ENCODE measurements at places on chromosomes 6 and 20. TPM values are rescaled to one million over a fixed set of nuclear protein-coding genes. Genes with fewer than 3 reads are reported as not detected.
A peak's percentile ranks its signal among the peaks of the same experiment; 100 is the strongest.

Gene TGM2
- total RNA-seq, result 31.8 TPM

- DNase-seq, result peak; percentile 41
Measured at GRCh38 chr6:87029711-87030314, 65.1 kb downstream of the CGA start.

DNA sequence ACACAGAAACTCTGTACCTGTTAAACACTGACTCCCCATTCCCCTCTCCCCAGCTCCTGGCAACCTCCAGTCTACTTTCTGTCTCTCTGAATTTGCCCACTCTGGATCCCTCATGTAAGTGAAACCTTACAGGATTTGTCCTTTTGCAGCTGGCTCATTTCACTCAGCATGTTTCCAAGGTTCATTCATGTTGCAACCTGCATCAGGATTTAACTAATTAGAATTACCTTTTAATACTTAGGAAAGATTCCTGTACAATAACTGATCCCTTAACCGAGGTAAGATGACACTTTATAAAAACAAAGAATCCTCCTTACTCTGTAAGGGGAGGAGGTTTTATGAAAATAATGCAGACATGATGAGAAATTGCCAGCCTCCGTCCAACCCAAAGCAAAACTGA lies 113.1 kb upstream of the MTHFD1L start:
- peak; percentile 38 for DNase-seq

Gene SULF2
- 68.0 TPM for total RNA-seq

- DNase-seq, result no peak
Measured at GRCh38 chr6:132877003-132877402, 62.6 kb downstream of the RPS12 start.

DNA sequence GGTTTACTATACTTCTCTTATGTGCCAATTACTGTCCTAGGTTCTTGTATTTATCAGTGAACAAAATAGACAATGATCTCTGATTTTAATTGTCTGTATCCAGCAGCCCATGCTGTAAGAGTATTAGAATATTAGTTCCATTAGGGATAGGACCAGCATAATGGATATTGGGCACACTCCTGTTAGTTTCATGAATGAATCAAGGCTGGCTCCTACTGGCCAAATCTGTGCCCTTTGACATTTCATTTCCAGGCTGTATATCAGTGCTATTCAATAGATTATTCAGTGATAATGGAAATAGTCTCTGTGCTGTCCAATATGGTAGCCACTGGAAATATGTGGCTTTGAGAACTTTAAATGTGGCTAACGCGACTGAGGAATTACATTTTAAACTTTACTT lies 1007.9 kb upstream of the FLRT3 start:
- DNase-seq, result no peak

DNA sequence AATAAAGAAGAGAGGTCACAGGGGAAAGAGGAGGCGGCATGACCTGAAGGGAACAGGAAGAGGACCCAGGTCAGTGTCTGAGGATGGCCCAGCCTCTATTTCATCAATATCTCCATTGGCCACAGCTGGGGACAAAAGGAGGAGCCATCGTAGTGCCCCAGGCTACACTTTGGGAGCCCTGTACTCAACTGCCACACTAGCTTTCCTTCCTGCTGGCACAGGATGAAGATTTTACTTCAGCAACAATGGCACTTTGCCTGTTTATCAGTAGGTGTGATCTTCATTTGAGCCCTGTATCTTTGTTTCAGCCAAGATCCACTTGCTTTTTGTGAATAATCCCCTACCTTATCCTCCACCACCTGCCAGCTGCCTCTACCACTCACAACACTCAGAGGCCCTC lies 35.4 kb upstream of the RCAN2 start:
- DNase-seq, result no peak

GRCh38 chr6:94953867-94954631 lies 623.3 kb upstream of the MANEA start:
- no peak for DNase-seq

Gene DBNDD2
- 23.4 TPM for total RNA-seq

Gene ADGB
- 0.10 TPM for total RNA-seq

DNA sequence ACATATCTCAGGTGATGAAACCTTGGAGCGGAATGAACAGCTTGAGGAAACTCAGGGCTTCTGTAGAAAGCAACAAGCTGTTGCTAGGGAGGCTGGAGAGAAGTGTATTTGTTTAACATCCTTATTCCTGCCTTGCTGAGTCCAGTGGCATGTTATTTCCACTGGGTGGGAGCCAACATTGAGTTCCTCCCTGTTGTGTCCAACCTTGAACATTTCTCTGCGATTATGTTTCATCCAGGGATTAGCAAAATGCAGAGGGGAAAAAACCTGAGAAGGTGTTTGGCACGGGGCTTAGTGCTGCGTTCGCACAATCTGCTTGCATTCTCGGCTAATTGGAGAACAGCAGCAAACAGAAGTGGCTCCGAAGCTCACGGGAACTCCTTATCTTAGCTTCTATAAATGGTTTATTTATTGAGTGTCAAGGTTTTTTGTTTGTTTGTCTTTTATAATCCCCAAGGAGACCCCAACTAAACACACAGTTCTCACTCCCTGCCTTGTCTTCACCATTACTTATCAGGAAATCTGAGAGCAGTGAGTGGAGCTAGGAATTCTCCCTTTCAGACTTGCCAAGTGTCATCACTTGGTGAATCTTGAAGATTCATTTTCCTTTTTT lies 412.8 kb downstream of the CDC5L start:
- peak; percentile 86 for DNase-seq

Gene RIMS1
- total RNA-seq, result 2.3 TPM

Gene EFCAB8
- total RNA-seq, result 2.3 TPM

Gene PTK6
- 4.6 TPM for total RNA-seq

DNA sequence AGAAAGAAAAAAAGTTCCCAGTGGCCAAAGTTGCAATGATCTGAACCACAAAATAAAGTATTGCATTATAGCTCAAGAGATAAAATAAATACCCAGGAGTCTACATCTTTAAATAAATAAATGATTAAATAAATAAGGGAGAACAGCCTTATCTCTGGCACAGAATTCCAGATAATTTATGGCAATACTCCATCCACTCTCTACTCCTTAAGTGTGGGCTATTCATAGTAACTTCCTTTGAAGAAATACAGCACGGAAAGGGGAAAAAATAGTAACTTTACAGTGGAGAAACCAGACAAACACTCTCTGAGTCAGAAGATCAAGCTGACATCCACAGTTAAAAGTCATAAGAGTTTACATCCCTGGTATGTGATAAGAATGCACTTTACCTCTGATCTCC lies 11.6 kb downstream of the AURKA start:
- DNase-seq, result no peak

- peak; percentile 81 for DNase-seq
Measured at GRCh38 chr6:142885182-142885867, 59.7 kb downstream of the HIVEP2 start.

GRCh38 chr6:143498428-143498827 lies 13.1 kb downstream of the FUCA2 start:
- DNase-seq, result no peak

DNA sequence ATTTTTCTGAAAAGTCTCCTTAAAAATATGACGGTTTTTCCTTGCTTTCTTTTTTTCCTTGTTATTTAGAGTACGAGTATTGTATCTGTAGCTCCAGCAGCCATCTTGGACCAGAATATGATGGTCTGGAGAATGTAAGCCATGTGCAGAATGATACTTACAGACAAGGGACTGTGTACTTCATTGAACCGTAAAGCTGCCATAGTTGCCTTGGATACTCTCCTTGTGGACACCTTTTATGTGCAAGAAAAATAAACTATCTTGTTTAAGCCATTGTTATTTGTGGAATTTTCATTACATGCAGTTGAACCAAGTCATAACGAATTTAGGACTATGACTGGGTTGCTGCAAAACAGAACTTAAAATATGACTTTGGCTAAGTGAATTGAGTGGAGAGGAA lies 485.8 kb upstream of the CITED2 start:
- peak; percentile 74 for DNase-seq

GRCh38 chr6:15456422-15456821 lies 206.4 kb downstream of the DTNBP1 start:
- no peak for DNase-seq

Gene CALHM4
- total RNA-seq, result not detected

GRCh38 chr6:16043171-16044135 lies 85.4 kb upstream of the MYLIP start:
- DNase-seq, result peak; percentile 34

Gene TOX2
- 0.51 TPM for total RNA-seq

DNA sequence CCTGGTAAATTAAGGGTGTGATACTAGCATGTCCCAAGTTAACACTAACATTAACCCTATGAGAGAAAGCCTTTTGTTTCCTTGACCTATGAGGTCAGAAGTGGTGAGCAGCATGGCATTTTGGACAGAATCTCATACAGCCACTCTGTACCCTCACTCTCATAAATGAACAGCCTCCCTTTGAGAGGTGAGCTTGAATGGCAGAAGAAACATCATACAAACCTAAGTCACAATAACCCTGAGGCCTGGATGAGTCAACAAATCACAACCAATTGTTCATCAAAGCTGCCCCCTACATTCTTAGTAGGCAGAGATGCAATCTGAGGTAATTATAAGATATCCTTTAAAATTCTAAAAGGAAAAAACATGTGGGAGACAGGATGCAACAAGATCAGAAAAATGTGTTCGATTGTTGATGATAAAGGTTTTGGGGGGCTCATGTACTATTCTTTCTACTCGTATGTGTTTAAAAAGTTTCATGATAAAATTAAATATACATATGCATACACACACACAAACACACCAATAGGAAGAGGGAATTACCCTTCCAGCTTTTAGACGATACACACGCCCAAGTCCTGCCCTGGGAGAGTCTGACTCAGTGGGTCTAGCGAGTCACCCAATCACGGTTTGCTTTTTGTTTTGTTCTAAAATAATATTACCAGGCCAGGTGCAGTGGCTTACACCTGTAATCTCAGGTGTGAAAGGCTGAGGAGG lies 117.3 kb downstream of the ARHGAP18 start:
- DNase-seq, result no peak

Gene TRAPPC3L
- total RNA-seq, result 0.31 TPM

GRCh38 chr6:169933839-169934698 lies 182.6 kb downstream of the ERMARD start:
- DNase-seq, result peak; percentile 64

DNA sequence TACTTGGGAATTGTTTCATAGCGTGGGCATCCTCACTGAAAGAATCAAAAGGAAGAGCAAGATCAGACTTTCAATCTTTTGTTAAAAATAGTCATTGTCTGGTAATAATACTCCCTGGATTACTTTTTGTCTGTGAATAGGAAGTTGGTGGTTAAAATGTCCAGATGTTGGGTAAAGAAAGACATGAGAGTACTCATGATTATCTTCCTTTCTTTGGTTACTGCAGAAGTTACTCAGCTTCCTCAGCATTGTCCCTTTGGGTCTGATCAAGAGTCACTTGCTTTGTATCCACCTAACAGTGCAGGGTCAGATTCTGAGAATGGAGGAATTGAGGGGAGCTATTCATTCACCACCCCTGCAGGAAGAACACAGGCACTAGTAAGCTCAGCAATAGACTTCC lies 54.6 kb downstream of the RIN2 start:
- no peak for DNase-seq

Gene HLA-G
- total RNA-seq, result not detected

- DNase-seq, result no peak
Measured at GRCh38 chr6:15336900-15337560, 91.2 kb downstream of the JARID2 start.

Gene MAS1
- not detected for total RNA-seq

Gene SPEF1
- not detected for total RNA-seq

Gene DPM1
- 73.5 TPM for total RNA-seq

DNA sequence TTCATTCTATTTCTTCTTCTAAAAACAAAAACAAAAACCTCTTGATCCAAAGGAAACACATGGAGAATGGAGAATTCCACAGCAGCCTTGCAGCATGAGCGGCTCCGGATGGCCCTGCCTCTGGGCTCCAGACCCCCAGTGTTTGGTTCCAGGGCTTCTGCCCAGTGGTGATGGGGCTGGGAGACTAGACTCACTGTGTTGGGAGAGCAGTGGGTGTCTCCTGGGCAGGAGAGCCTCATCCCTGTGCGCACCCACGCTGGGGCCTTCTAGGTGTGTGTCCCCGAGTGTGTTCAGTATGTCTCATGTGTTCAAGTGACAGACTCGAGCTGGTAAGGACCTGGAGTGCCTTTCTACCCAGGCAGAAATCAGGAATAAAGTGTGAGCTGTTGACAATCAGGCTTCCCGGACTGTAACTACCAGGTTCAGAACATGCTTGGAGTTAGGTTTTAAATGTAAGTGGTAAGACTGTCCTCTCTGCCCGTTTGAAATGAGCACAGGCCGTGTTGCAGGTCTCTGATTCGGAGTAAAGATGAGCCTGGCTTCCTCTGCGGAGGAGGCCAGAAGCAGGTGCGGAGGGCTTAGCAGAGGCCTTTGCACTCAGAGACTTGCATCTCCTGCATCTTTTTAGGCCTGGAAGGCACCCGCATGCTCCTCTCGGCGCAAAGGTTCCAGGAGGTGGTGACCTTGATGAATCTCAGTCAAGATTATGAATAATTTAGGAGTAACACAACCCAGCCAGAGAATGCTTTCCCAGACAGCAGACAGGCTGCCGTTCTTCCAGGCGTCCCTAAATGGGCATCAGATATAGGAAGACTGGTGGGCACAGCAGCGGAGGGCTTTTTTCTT lies 253.6 kb downstream of the CDH26 start:
- no peak for DNase-seq

Gene KCNK16
- total RNA-seq, result not detected

- DNase-seq, result peak; percentile 54
Measured at GRCh38 chr20:19451231-19451922, 238.9 kb downstream of the SLC24A3 start.

DNA sequence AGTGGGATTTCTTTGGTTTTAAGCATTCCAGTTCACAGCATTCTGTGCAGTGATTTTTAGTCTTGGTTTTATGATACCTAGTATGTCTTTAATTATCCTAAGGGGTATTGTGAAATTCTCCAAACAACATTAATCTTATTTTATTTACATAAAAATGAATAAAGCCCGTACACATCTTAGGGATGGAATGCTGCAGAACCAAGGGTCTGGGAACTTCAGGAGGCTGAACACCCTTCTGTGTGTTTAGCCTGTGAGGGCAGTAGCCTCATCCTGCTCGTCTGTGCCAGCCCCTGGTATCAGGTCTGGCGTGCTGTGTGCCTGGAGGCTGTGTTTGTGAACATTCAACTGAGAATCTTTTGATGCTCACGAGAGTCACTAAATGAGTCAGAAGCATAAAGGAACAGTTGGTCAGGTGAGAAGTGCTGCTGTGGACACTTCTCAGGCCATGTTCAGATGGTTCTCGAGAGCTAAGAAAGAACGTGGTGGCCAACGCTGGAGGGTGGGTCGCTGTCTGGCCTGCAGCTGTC lies 25.2 kb upstream of the C20orf204 start:
- no peak for DNase-seq

Gene PARD6B
- total RNA-seq, result 3.2 TPM

Gene SAYSD1
- total RNA-seq, result 12.3 TPM

GRCh38 chr20:62370115-62370806 lies 3.1 kb upstream of the LAMA5 start:
- peak; percentile 42 for DNase-seq
